ENCODE measurements at places on chromosomes 2 and 18. TPM values are rescaled to one million over a fixed set of nuclear protein-coding genes. Genes with fewer than 3 reads are reported as not detected.

The YWHAQ gene
- 308 TPM for total RNA-seq

The MC5R gene
- not detected for total RNA-seq

The ACVR1C gene
- total RNA-seq: 2.2 TPM

The UNC50 gene
- total RNA-seq: 31.1 TPM

The ARHGAP28 gene
- total RNA-seq: not detected

The PTPRM gene
- total RNA-seq: 5.1 TPM

The CTAGE1 gene
- total RNA-seq: not detected

The PIGN gene
- 28.5 TPM for total RNA-seq

The ZNF385B gene
- not detected for total RNA-seq

The CNTNAP5 gene
- total RNA-seq: not detected

The CIB4 gene
- not detected for total RNA-seq

The CAPN14 gene
- total RNA-seq: 0.10 TPM

The MALL gene
- total RNA-seq: not detected
